ENCODE measurements at places on chromosomes 7 and 10. TPM values are rescaled to one million over a fixed set of nuclear protein-coding genes. Genes with fewer than 3 reads are reported as not detected.

The PDK4 gene
- 0.47 TPM for total RNA-seq

The FAM25G gene
- not detected for total RNA-seq

The LRIT1 gene
- total RNA-seq: not detected

The SPDYE17 gene
- not detected for total RNA-seq

The EPO gene
- total RNA-seq: not detected

The PBLD gene
- 6.4 TPM for total RNA-seq

The LMBR1 gene
- total RNA-seq: 45.1 TPM

The LIPF gene
- not detected for total RNA-seq

The HTR5A gene
- total RNA-seq: not detected

The MOGAT3 gene
- not detected for total RNA-seq
